Dermis microvascular lymphatic vessel endothelial cell (primary cell): ENCODE measurements at places on chromosomes 16 and 17.

DNA sequence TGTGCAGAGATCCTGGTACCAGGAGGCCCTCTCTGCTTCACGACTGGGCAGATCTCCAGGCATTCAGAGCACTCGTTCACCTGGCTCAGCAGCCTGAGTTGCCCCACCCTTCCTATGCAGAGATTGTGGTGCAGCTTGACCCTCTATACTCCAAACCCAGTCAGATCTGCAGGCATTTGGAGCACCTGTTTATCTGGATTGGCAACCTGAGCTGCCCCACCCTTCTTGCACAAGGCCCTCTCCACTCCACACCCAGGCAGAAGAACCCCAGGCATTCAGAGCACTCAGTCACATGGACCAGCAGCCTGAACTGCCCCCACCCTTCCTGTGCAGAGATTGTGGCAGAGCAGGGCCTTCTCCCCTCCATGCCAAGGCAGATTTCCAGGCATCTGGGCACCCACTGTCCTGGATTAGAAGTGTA lies 88.4 kb upstream of the CDH5 start:
- no peak for DNase-seq

DNA sequence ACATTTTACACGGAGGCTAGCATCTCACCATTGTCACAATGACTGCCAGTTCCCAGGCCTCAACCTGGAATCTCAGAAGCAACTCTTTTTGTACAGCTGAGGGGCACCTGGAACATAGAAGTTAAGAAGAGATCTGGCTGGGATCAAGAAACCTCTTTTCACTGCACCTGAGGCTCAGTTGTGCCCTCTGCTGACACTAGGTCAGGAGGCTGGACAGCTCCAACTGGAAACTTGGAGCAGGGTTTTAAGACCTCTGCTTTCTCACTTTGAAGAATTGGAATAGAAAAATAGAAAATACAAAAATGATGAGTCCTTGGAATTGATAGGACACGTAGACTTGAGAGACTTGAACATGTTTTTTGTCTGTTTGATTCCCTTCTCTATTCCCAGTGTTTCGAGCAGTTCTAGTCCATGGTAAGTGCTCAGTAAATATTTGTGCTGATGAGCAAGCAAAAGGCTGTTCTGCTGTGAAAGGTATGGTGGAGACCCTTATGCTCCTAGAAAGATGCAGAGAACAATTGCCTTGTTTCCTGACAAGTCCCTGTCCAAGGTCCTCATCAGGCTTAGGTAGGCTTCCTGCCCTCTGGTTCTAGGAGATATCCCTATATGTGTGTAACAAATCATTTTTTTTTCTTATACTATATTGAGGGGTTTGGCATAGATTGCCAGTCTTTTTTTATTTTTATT lies 13.6 kb upstream of the PPM1D start:
- no peak for DNase-seq

DNA sequence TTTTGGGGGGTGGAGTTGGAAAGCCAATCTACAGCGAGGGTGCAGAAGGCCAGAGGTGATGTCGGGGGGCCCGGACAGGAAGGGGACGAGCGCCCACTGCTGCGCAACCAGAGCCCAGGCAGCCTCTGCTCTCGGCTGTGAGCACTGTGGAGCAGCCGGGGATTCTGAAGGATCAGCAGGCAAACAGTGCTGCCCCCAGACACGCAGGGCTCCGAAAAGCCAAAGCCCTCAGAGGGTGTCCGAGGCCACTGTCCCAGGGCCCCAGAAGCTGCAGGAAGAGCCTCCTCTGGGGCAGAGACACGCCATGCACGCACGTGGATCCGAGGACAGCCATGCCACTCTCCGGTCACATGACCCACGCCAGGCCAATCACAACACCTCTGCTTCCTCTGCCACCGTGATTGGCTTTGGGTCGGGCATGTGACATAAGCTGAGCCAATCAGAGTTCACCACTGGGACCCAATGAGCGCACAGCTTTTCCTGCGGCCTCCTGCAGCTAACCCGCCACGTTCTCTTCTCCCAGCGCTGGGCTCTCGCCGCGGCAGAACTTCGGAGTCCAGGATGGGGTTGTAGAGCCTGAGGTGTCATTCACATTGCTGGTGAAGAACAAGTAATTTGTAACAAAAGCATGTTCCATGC lies 40.7 kb downstream of the ACTG1 start:
- DNase-seq = no peak

DNA sequence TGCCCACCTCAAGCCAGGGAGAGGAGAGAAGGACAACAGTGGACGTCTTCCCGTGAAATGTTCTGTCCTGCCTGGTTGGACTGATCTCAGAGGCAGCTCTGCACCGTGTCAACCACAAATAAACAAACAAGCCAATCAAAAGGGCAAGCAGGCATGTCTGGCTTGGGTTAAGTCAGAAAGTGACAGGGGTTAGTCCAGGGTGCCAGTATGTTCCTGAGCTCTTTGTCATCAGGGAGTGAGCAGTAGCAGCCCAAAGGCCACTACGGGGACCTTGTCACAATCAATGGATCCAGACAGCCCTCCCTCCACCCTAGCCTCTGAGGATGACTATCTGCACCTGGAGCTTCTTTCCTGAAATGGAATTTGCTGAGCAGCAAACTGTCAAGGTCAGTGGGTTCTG lies 35.0 kb downstream of the CNGB1 start:
- no peak for DNase-seq

DNA sequence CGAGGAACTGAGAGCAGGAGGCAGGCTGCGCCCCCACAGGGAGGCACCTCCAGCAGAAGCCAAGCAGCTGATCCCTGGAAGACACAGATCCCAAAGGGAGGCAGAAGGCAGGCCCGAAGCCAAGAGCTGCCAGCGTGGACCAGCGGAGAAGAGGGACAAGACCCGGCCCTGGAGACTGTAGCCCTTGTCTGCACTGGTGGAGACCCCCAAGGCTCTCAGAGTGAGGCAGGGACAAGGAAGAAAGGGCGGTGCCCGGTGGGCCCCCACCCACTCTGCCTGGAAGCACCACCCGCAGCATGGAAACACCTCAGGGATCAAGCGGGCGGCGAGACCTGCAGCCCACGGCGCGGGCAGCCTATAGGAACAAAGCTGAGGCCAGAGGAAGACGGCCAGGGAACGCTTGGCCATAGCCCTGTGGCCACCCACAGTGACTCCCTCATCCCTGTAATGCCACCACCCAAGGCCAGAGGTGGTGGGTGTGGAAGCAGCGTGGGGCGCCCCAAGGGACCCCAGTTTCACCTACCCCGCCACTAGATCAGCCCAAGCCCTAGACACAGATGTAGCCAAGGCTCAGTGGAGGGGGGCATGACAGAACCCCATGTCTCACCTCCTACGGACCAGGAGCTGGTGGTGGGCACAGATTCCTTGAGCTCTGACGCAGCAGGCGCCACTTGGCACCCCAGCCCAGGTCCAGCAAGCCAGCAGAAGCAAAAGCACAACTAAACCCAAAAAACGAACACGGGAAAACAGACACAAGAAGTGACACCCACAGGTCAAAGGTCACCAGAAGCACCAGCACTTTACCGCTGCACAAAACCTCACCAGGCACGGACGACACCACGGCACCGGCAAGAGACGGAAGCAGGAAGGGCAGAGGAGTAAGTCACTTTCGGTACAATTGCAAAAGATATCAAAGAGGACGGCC lies 2.9 kb upstream of the SIRT7 start:
- no peak for DNase-seq

DNA sequence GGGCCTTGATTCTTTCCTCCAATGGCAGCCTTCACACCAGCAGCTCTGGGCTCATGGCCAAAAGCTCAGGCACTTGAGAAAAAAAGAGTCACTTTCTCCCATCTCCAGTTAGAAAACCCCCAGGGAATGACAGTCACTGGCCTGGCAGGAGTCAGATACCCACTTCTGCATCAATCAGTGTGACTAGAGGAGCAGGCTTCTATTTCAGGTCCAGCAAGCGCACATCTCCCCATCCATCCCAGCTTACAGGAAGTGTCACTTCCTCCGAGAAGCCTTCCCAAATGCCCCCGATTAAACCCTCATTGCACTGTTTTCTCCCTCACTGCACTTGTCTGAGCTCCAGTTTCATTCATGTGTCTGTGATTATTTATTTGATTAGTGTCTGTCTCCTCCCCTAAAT lies 30.4 kb upstream of the CCL1 start:
- DNase-seq = no peak

GRCh38 chr17:50037321-50038107 lies 18.4 kb upstream of the ITGA3 start:
- no peak for DNase-seq

- DNase-seq = no peak
Observed at GRCh38 chr17:41065829-41066624, at the start of gene KRTAP2-4. Gene KRTAP2-4 (minus strand): TSS chr17:41065879. CDS start chr17:41065845, 34 bp downstream.

DNA sequence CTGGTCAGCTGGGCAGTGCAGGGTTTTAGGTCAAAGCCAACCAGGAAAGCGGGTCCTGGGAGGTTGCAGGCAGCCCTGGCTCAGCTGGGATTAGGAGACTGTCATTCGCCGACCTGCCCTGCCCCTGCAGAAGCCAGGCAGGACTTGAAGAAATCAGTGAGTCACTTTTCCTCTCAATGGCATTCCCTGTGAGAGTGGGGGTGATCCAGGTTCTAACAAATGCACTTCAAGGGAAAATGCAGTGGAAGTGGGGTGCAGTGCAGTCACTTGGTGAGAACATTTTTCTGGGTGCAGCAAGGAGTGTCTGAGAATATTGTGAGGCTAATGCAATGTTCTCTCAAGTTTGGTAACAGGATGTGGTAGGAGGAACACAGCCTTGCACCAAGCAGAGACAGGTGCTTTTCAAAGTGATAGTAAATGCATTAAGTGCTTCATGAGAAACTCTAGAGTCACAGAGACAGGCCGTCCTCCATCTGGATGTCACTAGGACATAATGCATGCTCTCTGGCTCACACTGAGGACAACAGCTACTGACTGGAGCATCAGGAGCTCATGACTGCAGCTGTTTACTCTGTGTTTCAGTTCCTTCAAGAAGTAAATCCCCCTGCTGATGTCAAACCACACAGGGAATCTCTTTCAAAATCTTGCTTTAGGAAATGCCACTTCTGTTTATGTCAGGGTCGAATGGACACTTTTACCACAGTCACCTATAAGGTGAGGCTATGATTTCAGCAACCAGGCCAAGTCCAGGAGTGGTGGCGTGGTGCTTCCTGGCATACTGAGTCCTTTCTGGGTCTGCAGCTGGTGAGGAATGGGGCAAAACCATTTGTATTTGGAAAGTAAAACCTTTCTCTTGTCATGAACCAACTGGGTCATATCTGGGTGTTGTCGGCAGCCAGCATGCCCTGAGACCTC lies 16.7 kb downstream of the CDK5R1 start:
- DNase-seq = no peak

DNA sequence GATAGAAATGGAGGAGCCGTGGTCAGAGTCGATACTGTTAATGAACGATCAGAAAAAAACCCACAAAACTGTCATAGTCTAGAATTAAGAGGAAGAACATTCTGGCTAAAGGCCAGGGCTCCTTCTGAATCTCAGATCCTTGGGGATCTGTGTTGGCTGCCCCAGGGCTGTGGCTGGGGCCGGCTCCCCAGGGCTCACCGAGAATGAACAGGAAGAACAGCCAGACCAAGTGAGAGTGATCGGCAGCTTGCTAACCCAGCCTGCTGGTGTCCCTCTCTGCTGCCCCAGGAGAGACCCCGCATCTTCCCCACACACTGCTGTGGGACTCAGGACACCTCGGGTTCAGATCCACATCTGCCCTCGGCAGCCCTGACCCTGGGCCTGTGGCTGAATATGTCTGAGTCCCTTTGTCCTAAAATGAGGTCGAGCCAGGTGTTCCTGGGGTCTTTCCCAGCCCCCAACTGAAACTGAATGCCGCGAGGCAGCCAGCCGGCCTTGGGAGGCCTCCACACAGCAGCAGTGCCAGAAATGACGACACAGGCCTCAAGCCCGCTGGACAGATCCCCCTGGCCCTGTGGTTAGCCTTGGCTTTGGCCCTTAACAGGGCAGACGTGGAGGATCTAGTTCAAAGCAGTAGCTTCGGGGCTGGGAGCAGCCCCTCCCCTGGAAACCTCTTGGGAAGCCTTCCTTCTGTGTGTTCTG lies 23.9 kb upstream of the CLEC18A start:
- DNase-seq = no peak

DNA sequence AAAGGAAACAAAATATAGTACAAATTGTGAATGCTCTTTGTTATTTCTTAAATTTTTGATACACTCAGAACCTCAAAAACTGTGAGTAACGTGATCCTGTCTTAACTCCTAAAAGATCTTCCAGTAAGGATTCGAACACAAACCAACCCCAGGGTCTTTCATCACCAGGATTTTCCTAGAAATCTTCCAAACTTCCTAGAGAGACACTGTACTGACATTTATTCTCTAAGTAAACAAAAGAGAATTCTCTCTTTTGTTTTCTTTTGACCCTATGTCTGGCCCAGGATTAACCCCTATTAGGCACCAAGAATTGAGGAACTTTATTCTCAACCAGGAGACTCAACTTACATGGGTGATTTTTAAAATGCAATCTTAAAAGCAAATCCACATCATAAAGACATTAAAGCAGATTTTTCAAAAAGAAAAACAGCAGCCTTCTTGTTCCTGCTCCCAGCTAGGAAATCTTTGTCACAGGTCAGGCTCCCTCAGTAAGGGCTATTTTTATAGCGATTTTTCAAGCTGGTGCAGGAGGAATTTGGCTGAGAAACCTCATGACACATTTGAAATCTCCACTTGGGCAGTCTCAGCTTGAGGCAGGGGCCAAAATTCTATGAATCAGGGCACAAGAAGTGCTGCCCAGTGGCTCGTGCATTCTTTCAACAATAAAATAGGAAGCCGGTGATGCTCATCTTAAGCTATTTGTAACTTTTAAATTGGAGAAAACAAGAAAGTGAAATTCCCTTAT lies 6.2 kb upstream of the SMG1 start:
- no peak for DNase-seq

- DNase-seq = no peak
Observed at GRCh38 chr16:89210165-89210903, 7.2 kb upstream of the ZNF778 start.

GRCh38 chr17:44205962-44206824 lies 6.5 kb upstream of the ATXN7L3 start:
- DNase-seq = no peak

- no peak for DNase-seq
Observed at GRCh38 chr16:1163567-1164055, 10.7 kb downstream of the CACNA1H start.

DNA sequence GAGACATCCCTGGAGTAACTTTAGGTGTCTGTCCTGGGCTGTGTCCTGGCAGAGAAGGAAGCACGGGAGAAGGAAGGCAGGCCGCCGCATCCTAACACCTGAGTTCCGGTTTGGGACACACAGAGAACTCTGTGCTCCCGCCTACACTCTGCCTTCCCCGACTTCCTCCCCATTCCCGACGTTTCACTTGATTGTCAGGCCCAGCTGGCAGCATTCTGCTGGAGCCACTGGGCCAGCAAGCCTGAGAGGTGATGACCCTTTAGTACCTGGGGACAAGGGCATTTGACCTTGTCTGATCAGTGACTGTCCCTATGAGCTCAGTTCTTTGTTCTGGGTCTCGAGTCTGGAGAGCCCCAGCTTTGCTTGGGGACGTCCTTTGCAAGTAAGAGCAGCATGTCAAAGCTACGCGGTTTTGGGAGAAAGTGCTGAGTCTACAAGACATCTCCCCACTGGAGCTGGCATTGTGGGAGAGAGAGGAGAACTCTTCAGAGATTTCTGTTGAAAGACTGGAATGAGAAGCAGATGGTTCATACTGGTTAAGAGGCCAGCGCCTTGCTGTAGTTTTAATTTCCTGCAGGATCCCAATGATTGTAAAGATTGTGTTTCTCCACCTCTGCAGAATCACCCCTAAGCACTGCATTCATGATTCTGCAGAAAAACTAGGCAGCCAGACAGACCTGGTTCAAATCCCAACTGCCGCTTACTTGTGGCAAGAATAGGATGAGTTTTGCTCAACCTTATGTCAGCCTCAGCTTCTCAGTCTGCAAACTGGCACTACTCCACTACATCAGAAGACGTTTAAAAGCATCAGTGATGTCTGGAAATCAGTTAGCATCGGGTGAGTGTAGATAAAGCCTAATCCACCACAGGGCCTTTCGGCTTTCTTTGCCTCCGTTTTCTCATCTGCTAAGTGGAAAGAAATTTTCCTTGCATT lies 20.6 kb downstream of the ABAT start:
- no peak for DNase-seq
